ENCODE measurements at places on chromosomes 1 and 21. TPM values are rescaled to one million over a fixed set of nuclear protein-coding genes. Genes with fewer than 3 reads are reported as not detected.

LCE3D gene
- not detected for total RNA-seq

FCGR2B gene
- not detected for total RNA-seq

LACTBL1 gene
- total RNA-seq, result not detected

S100A7 gene
- total RNA-seq, result not detected

INAVA gene
- total RNA-seq, result not detected

OR2T33 gene
- total RNA-seq, result 0.08 TPM

EPHB2 gene
- total RNA-seq, result 74.0 TPM

PDXK gene
- total RNA-seq, result 62.7 TPM

PLEKHN1 gene
- total RNA-seq, result 3.3 TPM

VANGL2 gene
- 2.1 TPM for total RNA-seq

LDLRAD2 gene
- not detected for total RNA-seq

VWA5B1 gene
- not detected for total RNA-seq

LAPTM5 gene
- 1.5 TPM for total RNA-seq

RGSL1 gene
- not detected for total RNA-seq

GPR153 gene
- 1.9 TPM for total RNA-seq

TMEM269 gene
- 0.03 TPM for total RNA-seq

FAM72D gene
- total RNA-seq, result 9.8 TPM

ATP1A4 gene
- not detected for total RNA-seq

LDLRAP1 gene
- total RNA-seq, result 11.6 TPM

HMGB4 gene
- total RNA-seq, result not detected

OR2L8 gene
- total RNA-seq, result not detected

NCAM2 gene
- 0.07 TPM for total RNA-seq

CELA3B gene
- total RNA-seq, result not detected

SLC6A9 gene
- 4.1 TPM for total RNA-seq

KCNJ15 gene
- 7.8 TPM for total RNA-seq

PBX1 gene
- total RNA-seq, result 0.17 TPM

CNIH3 gene
- total RNA-seq, result 24.8 TPM

SLC44A3 gene
- 0.30 TPM for total RNA-seq

RCSD1 gene
- total RNA-seq, result not detected

SFN gene
- 7.0 TPM for total RNA-seq

GAS5 gene
- total RNA-seq, result 619 TPM

PDC gene
- not detected for total RNA-seq

YOD1 gene
- total RNA-seq, result 9.6 TPM

ADORA3 gene
- total RNA-seq, result not detected
